ENCODE measurements at places on chromosomes 2 and 18.
A peak's percentile ranks its signal among the peaks of the same experiment; 100 is the strongest.

DNA sequence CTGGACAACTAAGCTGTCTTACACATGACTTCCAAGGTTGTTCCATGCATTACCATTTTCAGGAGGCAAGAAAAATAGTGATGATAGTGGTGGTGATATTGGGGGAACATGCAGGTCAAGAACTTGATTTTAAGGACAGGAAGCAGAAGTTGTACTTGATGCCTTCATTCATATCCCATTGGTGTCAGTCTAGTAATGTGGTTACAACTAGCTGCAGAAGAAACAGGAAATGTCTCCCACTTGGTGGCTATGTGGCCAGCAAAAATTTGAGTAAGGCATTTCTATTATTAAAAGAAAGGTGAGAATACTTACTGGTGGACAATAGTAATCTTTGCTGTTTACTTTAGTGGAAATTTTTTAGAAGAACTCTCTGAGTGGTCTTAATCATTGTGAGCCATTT is 103.4 kb downstream of the ALMS1 start:
- DNase-seq: no peak

DNA sequence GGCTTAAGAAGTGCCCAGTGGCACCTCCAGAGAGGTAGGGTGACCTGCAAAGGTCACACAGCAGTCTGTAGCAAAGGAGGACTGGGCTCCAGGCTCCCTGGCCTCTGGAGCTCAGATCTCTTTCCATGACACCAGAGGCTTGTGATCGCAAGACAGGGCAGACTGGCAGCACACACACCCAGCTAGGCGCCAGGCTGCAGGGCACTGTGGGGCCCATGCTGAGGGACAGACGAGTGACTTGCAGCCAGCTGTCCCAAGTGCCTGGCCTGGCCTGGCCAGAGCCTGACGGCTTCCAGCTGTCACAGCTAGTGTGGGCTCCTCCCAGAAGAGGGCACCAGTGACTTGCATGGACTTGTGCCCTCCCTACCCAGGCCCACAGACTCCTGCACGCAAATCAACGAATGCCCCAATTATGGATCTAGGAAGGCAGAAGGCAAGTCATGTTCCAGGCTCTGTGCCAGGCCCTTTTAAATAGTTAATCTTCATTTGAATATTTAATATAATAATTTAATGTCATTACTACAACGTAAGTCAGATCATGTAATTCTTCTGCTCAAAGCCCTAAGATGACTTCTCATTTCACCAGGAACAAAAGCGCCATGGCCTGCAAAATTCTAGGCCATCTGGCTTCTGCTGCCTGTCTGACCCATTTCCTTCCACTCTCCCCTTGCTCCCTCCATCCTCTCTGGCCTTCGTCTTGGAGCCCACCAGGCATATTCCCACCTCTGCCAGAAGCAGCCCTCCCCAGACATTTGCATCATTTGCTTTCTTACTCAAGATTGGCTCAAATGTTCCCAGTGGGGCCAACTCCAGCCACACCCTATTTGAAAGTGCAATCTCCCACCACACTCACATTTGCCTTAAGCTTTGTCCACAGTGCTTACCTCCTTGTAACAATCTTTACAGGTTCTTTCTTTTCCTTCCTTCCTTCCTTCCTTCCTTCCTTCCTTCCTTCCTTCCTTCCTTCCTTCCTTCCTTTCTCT is 3.7 kb upstream of the SPEG start:
- DNase-seq: no peak

GRCh38 chr18:48902023-48902855 is 48.5 kb downstream of the SMAD7 start:
- DNase-seq: peak; percentile 77

DNA sequence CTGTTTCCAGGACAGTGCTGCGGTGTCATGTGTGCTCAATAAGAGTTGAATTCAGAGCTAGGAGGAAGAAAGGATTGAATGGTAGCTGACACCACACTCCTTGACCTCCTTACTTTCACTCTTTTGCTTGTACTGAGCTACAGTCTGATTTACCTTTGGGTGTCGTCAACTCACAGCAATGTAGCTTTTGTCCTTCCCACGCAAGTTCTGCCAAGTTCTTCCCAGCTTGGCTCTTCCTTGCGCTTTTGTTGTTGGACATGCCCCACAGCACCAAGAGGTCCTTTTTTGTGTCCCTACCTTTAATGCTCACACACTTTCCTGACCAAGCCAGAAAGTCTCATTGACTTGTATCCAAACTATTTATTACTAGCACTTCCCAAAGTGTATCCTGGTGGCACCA is 38.3 kb upstream of the ITGB6 start:
- DNase-seq: no peak

DNA sequence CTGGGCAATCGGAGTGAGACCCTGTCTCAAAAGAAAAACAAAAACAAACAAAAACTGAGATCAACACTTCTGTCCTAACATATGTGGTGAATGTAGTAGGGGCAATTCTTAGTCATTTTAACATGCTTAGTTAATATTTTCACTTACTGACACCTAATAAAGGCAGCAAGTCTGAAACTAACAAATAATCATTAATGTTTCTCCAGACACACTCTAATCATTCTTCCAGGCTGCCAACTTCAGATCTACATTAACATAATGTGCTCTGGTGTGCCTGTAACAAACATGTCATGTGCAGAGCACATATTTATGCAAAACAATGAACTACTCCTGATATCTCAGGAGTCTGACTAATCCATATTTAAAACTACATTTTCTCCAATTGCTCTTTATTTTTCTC is 6.0 kb downstream of the KRCC1 start:
- DNase-seq: no peak

- DNase-seq: no peak
Observed at GRCh38 chr2:156455361-156455975, 19.3 kb downstream of the GPD2 start.

GRCh38 chr2:12543978-12544558 is 172.7 kb upstream of the TRIB2 start:
- peak; percentile 66 for DNase-seq

GRCh38 chr2:223057569-223057968 is 5.6 kb downstream of the KCNE4 start:
- DNase-seq: no peak

DNA sequence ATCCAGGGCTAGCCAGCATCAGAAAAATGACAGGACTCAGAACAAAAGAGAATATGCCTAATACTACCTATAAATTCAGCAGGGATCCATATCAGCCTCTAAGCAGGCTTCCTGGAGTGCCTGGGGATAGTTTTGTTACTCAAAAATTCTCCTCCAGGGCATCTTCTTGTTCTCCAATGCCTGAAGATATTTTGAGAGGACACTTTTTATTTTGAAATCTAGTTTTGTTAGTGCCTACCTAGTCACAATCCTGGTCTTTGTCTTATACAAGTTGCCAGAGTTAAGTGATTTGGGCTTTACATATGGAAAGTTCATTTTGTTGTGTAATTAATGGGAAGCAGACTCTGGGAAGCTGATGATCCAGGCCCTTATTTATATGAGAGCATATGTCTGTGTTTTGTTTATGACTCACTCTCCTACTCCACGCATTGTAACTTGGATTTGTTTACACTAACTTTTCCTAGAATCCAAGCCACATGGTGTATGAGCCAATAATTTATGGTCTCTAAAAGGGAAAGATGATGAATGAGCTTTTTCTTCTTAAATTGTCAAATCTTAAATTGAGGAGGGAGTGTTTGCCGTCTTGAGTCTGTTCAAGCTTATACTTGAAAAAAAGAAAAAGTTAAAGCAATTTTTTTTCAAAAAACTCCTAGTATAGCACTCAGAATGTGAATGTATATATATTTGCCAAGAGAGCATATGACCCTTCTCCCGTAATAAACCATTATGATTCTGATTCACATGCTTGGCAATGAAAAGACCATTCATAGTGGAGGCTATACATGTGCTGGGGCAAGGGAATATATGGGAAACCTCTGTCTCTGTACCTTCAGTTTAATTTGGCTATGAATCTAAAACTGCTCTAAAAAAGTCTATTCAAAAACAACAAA is 370.3 kb downstream of the SETBP1 start:
- DNase-seq: peak; percentile 84

GRCh38 chr2:41222593-41222992 is 770.7 kb upstream of the SLC8A1 start:
- DNase-seq: no peak

DNA sequence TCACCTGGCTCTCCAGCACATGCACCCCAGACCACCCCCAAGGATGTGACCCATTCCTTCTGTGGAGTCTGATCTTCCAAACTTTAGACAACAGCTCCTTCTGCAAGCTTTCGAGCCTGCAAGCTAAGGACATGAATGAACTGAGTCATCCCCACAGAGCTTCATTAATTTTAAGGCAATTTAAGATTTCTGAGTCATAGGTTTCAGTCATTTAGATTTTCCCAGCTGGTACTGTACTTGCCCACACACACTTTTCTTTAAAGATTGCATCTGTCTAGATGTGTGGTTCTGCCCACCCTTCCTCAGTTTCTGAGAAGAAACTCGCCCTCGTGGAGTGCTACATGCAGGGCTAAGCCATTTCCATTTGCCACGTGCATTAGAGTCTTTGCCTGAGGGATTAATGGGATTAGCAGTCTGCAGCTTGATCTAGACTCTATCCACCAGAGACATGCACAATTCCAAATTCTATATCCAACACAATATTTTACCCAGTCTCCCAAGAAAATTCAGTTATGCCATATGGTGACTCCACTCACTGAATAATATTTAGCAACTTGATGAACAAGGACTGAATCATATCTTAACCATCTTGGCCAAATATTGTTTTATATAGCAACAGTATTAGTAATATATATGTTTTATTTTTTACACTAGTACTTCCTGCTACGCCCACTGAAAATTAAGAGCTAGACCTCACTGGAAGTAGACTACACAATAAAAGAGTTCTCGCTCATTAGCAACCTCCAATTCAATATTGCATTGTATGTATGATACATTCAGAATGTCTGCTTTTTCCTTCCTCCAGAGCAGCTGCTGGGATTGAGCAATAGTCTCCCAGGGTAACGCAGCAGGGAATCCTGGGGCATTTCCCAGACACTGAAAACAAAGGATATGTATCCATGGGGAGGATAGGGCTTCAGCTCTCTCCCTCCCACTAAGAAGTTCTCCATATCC is 14.3 kb upstream of the TRIB2 start:
- DNase-seq: no peak

GRCh38 chr2:137180012-137180411 is 414.7 kb downstream of the THSD7B start:
- DNase-seq: no peak

- DNase-seq: no peak
Observed at GRCh38 chr2:102834523-102835273, 72.9 kb downstream of the TMEM182 start.

GRCh38 chr18:59208602-59209125 is 11.3 kb upstream of the GRP start:
- DNase-seq: no peak

DNA sequence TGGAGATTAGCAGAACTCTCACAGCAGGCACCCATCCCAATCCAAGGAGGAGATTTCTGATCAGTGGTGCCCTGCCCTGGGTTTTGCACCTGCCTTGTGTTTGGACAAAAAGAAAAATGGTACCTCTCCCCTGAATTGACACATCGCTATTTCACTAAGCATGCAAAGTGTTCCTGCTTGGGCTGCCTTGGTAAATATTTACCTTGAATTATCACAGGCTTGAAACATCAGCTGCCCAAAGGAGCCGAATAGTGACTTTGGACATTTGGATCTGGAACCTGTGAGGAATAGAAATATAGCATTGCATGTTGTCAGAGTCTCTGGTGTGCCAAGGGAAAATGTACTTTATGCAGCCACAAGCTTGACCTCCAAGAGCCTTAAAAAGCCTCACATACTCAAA is 926.4 kb upstream of the FANCL start:
- DNase-seq: no peak

DNA sequence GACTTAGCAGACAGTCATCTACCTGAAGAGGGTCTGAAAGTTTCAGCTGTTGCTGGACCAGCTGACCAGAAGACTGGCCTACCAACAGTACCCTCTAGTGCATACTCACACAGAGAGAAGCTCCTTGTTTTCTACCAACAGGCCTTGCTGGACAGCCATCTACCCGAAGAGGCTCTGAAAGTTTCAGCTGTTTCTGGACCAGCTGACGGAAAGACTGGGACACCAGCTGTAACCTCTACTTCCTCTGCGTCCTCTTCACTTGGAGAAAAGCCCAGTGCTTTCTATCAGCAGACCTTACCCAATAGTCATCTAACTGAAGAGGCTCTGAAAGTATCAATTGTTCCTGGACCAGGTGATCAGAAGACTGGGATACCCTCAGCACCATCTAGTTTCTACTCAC is 63.2 kb downstream of the ALMS1 start:
- DNase-seq: no peak

- no peak for DNase-seq
Observed at GRCh38 chr2:108591163-108591562, 56.9 kb downstream of the LIMS1 start.

DNA sequence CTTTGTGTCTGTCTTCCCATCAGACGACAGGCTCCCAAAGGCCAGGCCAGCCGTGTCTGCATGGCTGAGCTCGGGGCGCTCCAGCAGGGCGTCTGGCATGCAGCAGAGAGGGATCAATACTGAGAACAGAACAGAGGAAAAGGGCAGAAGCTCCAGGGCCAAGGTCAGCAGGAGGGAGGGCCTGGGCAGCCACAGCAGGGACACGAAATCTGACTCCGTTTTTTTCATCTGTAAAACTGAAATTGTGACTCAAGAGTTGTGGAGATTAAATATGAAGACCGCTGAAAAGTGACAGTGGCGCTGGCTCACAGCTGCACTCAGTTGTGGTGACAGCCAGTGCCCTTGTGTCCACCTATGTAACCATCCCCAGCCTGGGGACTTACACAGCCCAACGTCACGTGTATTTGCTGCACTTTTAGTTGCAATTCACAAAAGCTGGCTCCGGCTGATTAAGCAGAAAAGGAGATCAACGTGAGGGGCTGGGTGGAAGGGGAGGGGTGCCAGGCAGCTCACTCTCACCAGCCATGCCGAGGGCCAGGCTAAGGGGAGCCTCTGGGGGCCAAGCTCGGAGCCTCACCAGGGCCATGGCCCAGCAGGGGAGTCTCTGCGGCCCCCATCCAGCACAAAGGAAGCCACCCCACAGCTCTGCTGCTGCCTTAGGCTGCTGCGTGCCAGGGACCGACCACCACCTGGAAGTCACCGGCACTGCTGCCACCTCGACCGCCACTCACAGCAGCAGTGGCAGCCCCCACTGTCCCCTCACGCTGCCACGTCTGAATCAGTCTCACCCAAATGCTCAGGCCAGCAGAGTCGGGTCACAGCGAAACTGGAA is 74.7 kb downstream of the EIPR1 start:
- DNase-seq: no peak

DNA sequence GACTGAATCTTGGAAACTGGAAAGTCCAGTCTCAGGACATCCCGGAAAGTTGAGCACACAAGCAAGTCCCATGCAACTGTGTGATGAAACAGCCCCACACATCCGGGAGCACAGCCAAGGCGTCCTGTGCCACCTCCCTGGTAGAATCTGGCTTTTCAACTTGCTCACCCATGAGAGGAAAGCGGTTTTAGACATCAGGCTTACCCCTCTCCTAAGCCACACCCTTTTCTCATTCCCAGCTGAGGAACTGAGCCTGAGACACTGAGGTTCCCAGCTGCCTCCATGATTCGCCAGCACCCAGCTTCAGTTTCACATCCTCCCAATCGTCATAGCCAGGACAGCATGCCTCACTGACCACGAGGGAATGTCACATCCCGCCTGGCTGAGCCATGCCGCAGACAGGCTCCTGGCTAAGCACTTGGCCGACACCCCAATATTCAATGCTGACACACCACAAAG is 60.3 kb downstream of the STEAP3 start:
- no peak for DNase-seq
